Stimulated activated naive CD8-positive, alpha-beta T cell treated with anti-CD3 and anti-CD28 coated beads, Interleukin-15, amount 100 ng/mL, for 72 hours (primary cell): ENCODE measurements at places on chromosomes 12 and 14.

- no peak for DNase-seq
Measured at GRCh38 chr12:57031138-57031725, 14.9 kb upstream of the TAC3 start.

DNA sequence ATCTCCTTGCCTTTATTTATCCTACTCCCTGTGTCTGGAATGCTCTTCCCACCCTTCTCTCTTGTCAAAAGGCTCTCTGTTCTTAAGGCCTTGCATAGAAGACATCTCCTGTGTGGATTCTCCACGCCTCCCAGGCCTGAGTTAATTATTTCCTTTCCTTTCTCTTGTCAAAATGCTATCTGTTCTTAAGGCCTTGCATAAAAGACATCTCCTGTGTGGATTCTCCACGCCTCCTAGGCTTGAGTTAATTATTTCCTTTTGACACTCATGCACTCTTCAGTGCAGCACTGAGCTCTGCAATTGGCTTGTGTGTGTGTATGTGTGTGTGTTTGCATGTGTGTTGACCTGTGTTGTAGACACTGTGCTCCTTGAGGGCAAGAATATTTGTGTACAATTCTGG, 52.1 kb upstream of the DCD start:
- DNase-seq: no peak

GRCh38 chr12:29869946-29870345, 86.2 kb upstream of the TMTC1 start:
- no peak for DNase-seq

DNA sequence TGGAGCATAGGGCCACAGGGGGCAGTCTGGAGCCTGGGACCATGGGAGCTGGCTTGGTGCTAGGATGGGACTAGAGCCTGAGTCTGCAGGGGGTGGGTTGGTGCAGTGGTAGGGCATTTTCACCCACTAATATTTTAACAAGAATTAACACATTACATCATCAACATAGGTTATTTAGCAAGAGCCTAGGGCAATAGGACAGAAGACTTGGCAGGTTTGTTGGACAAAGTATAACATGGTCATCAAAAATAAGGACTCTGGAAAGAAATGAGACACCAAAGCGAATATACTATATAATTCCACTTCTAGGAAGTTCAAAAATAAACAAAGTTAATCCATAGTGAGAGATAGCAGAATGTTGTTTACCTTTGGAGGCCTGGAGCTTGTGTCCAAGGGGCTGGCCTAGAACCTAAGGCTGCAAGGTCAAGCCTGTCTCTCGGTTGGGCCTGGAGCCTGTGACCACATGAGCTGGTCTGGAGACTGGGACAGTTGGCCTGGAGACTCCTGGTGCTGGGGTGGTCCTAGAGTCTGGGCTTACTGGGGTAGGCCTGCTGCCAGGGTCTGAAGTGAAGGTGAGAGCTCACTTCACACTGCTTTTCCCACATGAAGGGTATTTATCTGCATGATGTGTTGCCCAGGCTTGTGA, 28.1 kb upstream of the CNOT2 start:
- no peak for DNase-seq

DNA sequence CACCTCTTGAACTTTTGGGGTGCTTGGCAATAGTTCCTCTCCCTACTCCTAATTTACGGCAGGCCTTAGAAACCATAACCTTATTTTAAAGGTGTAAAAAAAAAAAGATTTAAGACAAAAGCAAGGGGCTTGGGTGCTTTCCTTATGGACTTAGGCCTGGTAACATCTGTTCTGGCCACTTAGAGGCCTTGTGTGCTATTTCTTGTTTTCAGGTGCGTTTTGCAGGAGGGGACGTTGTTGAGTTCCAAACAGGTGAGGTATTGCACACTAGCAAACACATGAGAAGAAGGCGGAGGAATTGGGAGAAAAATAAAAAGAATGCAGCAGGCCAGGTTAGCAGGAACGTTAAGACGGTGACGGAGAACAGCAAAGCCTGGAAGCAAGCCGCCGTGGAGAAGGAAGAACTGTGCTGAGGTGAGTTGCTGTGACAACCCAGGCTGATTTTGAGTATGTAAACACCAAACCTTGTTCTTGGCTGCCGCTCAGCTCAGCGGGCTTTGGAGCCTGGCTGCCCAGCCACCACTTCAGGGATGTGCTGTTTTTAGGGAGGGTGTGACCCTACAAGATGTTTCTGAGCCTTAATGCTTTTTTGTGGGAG, 17.3 kb downstream of the EMG1 start:
- no peak for DNase-seq

- no peak for DNase-seq
Measured at GRCh38 chr12:51950682-51951198, 759 bp upstream of the ACVR1B start.

DNA sequence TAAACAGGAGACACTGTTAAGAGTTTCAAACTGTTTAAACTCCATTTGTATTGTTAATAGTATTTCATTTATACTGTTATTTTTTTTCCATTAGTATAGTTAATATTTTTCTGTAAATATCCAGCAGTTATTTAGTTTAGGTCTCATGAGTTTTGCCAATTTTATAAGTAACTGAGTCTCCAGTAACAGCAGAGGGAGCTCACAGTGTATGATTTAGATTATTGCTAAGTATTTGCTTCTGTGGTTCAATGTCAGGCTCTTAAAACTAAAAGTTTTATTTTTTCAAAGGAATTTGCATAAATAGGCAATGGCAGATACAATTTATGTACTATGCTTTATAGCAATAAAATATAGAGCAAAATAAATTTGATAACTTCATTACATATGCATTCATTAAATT, 209.7 kb downstream of the ATXN7L3B start:
- no peak for DNase-seq

DNA sequence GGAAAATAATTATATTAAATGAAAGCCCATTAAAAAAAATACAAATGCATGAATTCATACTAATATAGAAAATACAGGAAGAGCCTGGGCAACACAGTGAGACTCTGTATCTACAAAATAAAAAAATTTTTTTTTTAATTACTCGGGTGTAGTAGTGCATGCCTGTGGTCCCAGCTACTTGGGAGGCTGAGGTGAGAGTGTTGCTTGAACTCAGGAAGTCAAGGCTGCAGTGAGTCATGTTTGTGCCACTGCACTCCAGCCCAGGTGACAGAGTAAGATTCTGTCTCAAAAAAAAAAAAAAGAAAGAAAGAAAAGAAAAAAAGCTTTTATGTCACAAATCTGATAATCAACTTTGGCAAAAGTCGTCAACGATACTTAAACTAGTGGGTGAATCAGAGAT, 80.6 kb upstream of the PLEKHA5 start:
- no peak for DNase-seq
